ENCODE measurements at places on chromosomes 1 and 21.

- no peak for DNase-seq
Measured at GRCh38 chr1:61420909-61421835, 303.8 kb downstream of the TM2D1 start.

DNA sequence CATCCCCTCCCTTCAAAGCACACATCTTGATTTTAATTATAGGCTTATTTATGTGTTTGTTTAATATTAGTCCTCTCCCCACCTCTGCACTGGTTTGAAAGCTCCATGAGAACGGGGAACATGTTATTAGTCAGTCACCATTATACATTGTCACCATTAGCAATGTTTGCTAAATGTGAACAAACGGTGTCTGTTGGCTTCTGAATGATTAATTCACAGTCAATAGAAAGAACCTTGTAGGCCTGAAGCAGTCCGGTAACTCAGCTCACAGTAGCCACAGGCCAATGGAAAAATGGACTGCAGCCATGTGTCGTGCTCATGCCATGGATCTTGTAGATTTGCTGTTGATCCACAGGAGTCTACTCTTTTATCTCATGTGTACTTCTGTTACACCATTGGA lies 49.7 kb upstream of the NHLH2 start:
- DNase-seq = no peak

GRCh38 chr1:159152031-159152430 lies 19.4 kb upstream of the CADM3 start:
- DNase-seq = no peak

DNA sequence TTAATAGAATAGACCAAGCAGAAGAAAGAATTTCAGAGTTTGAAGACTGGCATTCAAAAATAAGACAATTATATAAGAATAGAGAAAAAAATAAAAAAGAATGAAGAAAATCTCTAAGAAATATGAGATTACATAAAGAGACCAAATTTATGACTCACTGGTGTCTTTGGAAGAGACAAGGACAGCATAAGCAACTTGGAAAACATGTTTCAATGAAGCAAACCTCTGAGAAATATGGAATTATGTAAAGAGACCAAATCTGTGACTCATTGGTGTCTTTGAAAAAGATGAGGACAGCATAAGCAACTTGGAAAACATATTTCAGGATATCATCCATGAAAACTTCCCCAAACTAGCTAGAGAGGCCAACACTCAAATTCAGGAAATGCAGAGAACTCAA lies 60.4 kb upstream of the LYPLAL1 start:
- no peak for DNase-seq

- no peak for DNase-seq
Measured at GRCh38 chr1:176863613-176864012, 300.9 kb downstream of the ASTN1 start.

DNA sequence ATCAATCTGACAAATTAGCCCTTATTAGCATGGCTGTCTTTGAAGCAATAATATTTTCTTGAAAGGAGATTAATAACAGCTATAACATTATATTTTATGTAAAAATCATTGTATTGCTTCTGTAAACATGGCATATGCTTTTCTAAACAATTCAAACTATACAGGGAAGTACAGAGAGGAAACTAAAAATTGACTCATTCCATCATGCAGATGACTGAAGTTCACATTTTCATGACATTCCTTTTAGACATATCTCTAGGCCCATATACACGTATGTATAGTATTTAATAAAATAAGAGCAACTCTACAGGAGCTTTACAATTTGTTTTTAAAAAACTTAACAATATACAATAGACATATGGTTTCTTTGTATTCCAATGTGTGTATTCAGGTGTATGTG lies 5.6 kb upstream of the DHCR24 start:
- no peak for DNase-seq

DNA sequence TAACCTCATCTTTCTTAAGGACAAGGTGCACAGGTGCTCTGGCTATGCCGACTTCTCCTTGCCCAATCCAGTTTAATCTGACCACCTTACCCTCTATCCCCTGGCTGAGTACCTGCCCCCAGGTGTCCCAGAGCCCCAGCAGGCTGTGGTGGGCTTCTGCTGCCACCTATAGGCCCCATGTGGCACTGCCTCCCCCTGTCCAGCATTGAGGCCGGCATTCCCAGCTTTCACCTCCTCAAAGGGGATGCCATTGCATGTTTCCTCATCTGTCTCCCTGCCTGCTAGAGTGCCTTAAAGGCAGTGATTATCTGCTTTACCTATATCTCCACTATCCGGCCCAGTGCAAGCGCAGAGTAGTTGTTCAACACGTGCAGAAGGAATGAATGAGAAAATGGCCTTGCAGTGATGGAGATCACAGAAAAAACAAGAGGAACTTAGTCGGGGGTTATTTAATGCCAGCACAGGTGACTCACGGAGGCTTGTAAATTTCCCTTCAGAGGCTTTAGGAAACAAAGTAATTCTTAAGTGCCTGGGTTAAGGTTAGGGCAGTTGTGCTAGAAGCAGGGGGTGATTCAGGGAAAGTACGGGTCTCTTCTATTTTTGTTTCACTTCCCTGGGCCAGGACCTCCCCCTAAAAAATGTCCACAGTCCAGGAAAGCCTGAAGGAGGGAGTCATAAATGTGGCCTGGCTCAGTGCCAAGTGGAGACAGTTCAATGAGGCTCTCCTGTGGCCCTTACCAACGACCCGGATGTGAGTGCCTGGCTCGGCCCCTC lies 131.8 kb upstream of the NGF start:
- DNase-seq = peak; percentile 20

GRCh38 chr1:37513795-37514349 lies 694 bp downstream of the MEAF6 start:
- DNase-seq = peak; percentile 33

DNA sequence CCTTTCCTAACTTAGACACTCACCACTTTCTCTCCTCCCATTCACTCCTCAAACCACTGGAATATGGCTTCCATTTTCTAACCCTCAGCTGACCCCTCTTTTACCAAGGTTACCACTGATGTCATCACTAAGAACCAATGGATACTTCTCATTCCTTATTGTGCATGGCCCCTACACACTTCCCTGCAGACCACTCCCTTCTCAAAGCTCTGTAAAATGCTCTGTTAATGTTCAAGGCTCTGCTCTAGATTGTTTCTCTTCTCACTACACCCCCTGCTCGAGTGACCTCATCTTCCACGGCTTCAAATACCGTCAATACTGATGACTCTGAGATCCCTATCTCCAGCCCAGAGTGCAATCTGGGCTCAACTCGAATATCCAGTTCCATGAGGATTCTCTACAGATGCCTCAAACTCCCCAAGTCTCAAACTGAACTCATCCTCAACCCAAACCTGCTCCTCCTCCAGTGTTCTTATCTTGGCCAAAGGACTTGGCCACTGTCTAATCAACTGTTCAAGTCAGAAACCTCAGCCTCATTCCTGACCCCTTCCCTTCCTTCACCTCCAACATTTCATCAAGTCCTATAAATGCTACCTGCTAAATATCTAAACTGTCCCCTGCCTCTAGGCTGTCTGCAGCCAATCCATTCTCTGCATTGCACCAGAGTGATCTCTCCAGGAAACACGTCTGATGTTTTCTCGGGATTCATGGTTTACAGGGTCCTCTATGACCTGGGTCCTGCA lies 41.3 kb upstream of the BMP8B start:
- DNase-seq = no peak

DNA sequence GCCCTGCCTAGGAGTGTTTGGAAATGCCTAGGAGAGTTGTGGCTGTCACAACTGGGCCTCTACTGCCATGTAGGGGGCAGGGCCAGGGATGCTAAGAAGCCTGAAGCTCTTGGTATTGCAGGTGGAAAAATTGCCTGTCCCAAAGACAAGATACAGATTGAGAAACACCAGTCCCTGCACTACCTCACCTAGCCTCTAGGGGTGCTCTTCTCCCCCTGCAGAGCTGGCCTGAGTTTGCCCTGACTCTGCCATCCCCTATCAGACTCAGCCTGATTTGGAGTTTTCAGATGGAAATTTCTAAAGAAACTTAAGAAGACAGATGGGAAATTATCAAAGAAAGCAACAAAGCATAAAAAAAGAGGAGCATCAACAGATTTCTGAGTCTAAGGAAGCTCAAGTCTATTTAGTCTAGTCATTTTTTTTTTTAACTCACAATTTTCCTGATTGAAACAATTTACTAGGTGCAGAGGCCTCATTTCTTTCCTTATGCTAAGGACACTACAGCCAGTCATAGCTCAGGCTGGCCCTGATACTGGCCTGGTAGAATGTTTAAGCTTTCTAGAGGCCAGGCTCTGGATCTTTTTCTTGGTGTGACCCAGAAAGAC lies 61.4 kb upstream of the LRRN2 start:
- DNase-seq = peak; percentile 26

GRCh38 chr1:245541369-245541768 lies 386.6 kb downstream of the KIF26B start:
- no peak for DNase-seq

DNA sequence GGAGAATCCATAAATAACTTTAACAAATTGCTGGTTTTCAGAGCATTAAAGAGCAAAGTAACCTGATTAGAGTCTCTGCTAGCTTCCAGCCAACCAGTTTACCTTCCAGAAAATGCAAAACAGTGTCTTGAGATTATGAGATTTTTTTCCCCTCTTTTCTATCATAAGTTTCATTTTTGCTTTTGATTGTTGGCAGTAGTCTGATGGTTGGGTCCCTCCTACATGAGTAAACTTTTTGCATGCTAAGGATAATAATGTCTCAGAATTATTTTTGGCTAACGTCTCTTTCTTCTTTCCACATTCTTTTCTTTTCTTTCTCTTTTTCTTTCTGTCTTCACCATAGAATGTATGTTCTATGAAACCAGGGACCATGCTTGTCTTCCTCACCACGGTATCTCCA lies 6.3 kb upstream of the ADAMTS5 start:
- DNase-seq = no peak

DNA sequence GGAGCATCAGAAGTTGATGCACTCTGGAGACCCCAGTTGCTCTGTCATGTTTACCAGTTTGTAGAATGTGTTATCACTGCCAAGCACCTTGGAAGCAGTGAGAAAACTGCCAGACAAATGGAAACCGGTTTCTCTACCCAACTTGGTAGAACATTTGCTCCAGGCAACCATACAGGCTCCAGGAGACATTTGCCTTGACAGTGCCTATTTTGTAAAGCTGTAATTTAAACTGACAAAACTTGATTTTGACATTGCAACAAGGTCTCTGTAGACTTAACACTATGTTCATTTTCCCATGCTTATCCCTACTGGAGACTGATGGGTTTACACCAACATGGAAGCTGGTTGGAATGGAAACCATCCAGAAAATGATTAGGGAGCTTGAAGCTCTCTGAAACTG lies 97.6 kb downstream of the ROR1 start:
- DNase-seq = no peak

- no peak for DNase-seq
Measured at GRCh38 chr1:50110656-50111055, 1.9 kb downstream of the ELAVL4 start.

All from activated CD4-positive, alpha-beta T cell treated with anti-CD3 and anti-CD28 coated beads for 24 hours (primary cell).